ENCODE measurements at places on chromosomes 4 and X.

DNA sequence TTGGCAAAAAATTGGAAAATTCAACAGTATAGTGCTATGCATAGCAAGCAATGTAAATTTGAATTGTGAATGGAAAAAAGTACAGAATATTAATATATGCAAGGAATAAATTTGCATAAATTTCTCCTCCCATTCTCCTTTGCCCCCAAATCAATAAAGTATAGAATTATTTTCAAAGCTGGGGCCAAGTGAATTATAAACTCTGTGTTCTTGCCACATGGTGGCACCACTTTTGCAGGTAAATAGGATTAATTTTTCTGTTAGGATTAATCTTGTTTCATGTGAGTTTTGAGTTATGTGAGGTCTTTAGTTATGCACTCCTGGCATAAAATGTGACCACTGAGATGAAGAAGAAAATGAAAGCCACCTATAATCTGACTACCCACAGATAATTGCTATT lies 19.9 kb downstream of the COPS4 start:
- no peak for DNase-seq

GRCh38 chrX:135476378-135476777 lies 44.1 kb upstream of the INTS6L start:
- DNase-seq = no peak

- no peak for DNase-seq
Measured at GRCh38 chr4:82652062-82652461, 90.3 kb upstream of the TMEM150C start.

GRCh38 chr4:4914059-4914820 lies 54.8 kb downstream of the MSX1 start:
- no peak for DNase-seq

DNA sequence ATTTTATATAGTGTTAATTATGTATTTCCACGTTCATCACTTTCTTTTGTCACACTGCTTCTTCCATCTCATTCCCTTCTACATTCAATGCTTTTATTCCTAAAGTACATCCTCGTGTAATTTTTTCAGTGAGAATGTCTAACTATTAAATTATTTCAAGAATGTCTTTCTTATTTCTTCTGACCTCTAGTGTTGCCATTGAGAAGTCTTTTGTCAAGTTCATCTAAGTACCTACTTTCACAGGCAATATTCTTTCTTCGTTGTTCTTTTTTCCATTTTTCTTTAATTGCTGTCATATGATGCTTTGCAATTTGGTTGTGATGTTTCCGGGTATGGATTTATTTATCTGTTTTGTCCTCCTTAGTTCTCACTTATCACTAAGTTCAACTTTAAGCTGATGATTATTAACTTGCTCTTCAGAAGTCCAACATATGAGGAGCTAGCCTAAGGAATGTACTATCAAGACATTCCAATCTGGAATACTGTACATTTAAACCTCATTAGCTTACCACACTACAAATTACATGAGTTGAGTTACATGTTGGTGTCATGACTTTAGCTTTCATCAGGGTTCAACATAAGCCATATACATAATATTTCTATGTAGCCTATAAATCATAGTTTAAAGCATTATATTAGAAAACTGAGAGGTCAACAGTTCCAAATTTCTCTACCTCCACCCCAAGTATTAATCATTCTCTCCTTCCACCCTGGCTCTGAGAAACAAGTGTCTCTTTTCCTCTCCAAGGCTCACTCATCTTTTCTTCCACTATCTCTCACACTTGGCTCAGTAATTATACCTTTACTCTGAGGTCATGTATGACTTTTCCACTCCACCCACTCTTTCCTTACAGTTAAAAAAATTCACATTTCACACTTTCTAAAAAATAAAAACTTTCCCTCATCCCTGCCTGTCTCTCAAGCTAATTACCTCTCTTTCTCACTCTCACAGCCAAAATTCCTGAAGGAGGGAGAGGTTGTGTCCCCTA lies 81.5 kb downstream of the COX18 start:
- no peak for DNase-seq

- no peak for DNase-seq
Measured at GRCh38 chr4:155529716-155530115, 136.9 kb upstream of the GUCY1A1 start.

DNA sequence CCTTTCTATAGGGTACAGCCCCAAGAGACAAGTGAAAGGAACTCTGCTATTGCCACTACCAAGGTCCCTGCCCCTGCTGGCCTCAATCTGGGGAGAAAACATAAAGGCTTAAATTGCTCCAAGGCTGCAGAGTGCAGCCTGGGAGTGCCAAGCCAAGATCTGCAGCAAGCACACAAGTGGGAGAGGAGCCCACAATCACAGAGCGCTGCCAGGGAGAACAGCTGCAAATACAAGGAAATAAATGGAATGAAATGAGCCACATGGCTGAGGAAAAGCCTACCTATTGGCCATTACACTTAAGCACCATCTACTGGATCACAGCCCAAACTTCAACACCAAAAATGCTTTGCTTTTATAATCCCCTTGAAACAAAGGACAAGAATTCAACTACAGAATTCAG lies 582.4 kb downstream of the FAM133A start:
- no peak for DNase-seq

DNA sequence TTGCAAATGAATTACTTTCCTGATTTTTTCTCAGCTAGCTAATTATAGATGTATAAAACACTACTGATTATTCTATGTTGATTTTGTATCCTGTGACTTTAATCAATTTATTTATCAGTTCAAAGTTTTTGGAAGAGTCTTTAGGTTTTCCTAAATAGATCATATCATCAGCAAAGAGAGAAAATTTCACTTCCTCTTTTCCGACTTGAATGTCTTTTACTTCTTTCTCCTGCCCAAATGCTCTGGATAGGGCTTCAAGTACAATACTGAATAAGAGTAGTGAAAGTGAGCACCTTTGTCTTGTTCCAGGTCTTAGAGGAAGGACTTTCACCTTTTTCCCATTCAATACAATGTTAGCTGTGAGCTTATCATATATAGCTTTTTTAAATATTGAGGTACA lies 417.9 kb downstream of the PDGFC start:
- DNase-seq = no peak

DNA sequence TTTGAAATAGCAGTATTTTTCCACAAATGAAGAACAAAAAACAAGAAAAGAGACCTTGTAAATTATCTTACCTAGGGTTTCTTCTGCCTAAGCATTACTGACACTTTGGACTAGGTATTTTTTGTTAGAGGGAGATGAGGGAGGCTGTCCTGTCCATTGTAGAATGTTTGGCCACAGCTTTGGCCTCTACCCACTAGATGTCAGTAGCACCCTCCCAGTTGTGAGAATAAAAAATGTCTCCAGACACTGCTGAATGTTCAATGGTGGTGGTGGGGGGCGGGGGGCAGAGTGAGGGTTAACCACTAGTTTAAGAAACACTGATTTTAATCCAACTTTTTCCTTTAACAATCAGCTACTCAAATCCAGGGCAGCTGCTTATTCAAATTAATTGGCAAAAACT lies 25.8 kb downstream of the OTUD4 start:
- DNase-seq = peak; percentile 27

DNA sequence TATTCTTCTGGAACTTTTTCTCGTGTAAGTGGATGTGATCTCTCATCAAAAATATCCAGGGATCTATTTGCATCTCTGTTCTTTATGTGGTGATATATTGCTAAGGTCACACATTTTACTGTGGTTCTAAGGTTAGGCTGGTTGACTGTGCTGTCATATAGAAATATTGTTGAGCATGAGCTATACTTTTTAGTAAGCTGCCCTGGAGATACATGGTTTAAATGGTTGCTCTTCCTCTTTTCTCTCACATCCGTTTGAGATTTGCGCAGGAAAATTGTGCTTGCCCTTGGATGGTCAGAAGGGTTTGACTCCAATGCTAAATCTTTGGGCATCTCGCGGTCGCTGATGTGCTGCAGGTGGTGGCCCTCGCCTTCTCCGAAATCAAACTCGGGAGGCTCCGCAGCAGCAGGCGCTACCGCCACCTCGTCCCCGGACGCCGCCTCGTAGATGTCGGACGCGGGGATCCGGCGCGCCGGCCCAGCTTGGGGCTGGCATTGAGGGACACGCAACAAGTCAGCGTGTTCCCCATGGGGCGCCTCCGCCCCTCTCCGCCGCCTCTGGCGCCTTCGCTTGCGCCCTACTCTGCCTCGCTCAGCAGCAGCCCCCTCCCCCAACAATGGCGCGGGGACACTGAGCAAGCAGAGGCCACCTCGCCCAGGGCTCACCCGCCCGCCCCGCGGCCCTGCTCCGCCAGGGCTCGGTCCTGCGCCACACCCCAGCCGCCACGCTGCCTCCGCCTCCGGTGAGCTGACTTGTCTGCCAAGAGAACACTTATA lies 154.5 kb downstream of the MSN start:
- DNase-seq = peak; percentile 0
